Naive thymus-derived CD8-positive, alpha-beta T cell (primary cell): ENCODE measurements at places on chromosomes 3 and 15. TPM values are rescaled to one million over a fixed set of nuclear protein-coding genes. Genes with fewer than 3 reads are reported as not detected.

Gene SLC15A2
- total RNA-seq = 3.4 TPM

Gene LYZL4
- total RNA-seq = not detected

Gene CGNL1
- not detected for total RNA-seq

Gene ABTB1
- total RNA-seq = 183 TPM

Gene C3orf85
- total RNA-seq = not detected

Gene TPRG1
- 5.3 TPM for total RNA-seq

Gene PLA2G4F
- not detected for total RNA-seq

Gene WDR76
- total RNA-seq = 12.3 TPM

Gene TRH
- total RNA-seq = not detected

Gene SLC9C1
- not detected for total RNA-seq

Gene FSD2
- not detected for total RNA-seq

Gene FGF7
- total RNA-seq = 0.25 TPM

Gene LIPC
- total RNA-seq = 4.4 TPM

Gene P2RY14
- total RNA-seq = 0.21 TPM
